IPS-NIHi11 (cell line): ENCODE measurements at places on chromosomes 1 and 21.
A peak's percentile ranks its signal among the peaks of the same experiment; 100 is the strongest.

DNA sequence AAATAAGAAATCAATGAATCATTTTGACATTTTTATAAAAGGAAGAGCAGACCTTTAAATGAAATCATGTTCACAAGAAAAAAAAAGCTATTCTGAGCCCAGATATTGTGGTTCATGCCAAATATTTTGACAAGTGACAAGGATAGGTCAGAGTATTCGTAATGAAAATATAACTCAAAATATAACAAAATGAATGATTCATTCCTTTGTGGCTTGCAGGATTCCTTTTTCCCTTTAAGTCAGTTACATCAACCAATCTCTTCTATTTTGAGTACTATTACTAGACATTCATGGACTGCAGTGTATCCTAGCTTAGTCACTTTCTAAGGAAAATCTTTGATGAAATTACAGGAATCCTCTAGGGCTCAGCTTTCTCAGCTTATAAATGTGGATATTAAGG is 188.7 kb downstream of the COL11A1 start:
- no peak for DNase-seq

- no peak for DNase-seq
Measured at GRCh38 chr1:29629814-29630516, 393.6 kb downstream of the PTPRU start.

DNA sequence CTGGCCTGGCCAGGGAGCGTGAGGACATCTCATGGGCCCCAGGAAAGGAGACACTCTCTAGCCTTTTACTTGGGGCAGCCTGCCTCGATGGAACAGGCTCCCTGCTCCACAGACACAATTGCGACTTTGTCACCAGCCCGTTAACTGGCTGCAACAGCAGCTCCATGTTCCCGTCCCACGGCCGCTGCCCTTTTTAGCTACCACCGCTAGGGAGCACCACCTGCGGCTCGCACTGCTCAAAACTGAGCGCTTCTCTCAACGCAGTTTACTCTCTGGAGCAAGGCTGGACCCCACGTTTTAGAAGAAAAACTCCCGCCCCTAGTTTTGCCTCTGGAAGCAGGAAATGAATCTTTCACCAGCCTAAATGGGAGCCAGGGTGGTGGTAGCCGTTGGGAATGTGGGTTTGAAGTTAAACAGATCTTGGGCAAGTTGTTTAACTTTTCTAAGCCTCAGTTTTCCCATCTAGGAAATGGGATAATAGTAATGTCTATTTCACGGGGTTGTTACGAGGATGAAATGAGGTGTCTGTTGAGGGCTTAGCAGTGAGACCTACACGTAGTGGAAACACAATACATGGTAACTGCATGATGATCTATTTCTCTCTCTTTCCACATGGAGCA is 3.5 kb upstream of the LRRC38 start:
- DNase-seq = peak; percentile 68

DNA sequence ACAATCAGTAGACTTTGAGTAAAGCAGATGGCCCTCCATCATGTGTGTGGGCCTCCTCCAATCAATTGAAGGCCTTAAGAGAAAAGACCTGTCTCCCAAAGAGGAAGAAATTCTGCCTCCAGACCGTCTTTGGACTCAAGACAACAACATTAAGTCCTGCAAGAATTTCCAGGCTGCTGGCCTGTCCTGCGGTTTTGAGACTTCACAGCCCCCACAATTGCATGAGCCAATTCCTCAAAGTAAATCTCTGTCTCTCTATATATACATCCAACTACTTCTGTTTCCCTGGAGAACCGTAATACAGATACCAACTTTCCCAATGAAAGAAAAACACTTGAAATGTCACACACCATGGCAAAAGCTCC is 16.4 kb downstream of the REG4 start:
- DNase-seq = no peak

- no peak for DNase-seq
Measured at GRCh38 chr1:23638188-23638619, 53.4 kb upstream of the RPL11 start.

GRCh38 chr1:53590531-53591515 is 131.6 kb downstream of the DMRTB1 start:
- DNase-seq = peak; percentile 13

DNA sequence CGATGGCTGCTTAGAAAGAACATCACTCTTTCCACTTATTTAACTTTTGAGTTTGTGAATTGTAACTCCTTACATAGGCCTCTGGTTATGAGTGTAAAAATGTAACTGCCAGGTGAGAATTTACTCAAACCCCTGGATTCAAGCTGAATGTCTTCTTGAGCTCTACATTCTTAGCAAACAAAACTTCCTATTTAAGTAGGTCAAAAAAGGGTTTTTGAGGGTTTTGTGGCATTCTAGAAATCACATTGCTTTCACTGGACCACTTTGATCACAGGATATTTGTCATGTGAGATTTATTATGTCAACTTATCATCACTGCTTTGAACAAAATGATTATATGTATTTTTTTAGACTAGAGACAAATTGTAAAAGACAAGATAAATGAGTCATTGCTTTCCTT is 5.7 kb downstream of the IL23R start:
- DNase-seq = no peak

DNA sequence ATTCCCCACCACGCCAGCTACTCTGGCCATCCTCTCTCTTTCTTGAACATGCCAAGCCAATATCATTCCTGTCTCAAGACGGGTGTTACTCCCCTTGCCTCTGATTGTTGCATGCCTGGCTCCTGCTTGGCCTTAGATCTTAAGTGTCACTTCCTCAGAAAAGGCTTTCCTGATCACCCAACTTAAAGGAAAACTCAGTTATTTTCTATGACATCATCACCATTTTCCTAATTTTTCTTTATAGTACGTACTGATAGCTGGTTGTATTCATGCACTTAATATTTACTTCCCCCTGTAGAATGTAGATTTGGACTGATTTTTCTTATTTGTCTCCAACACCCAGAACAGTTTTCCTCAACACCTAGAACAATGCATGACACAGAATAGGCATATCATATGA is 123.8 kb upstream of the TSPAN2 start:
- DNase-seq = no peak
